ENCODE measurements at places on chromosomes 7 and 10.

GRCh38 chr10:74770400-74770799 lies 56.0 kb upstream of the KAT6B start:
- DNase-seq: no peak

- no peak for DNase-seq
These were observed 122.0 kb upstream of the HABP2 start for GRCh38 chr10:113430634-113431397.

GRCh38 chr7:148265896-148266295 lies 324.7 kb upstream of the C7orf33 start:
- DNase-seq: no peak

GRCh38 chr10:123018531-123018930 lies 9.7 kb downstream of the ACADSB start:
- DNase-seq: no peak

DNA sequence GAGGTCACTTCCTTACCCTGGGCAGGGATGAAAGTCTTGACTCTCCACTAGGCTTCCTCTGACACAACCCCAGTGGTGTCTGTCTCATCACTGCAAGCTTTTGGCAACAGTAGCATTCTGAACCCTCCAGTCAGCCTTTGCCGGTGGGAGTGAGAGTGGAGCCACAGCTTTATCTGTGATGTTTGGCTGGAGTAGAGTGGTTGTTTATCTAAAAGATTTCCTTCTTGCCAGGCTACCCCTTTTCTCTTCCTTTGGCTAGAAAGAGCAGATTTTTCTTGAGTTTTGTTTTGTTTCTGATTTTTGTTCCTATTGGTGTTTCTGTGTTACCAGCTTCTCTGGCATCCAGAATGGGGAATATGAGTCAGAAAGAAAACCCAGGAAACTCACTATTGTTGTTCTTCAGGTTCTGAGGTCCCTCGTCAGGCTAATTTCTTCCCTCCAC lies 98.9 kb upstream of the KIF5B start:
- no peak for DNase-seq

DNA sequence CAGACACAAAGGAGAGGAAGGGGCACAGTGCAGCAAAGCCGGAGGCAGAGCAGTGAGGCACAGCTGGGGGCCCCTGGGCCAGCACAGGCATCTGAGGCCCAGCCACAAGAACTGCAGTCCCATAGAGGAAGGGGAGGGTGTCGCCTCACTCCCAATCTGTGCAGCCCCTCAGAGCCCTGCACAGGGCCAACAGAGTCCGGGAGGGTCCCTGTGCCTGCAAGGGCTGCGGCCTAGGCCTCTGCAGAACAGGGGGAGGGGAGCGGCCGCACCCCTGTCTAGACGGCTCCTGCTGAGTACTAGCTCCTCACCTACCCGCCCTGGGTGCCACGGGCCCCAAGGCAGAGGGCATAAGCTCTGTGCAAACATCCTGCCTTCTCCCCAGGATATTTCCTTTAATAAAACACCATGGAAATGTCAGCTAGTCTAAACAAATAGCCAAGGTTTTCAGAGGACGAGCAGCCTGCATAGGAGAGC lies 32.4 kb upstream of the RET start:
- DNase-seq: no peak

- DNase-seq: peak; percentile 33
These were observed at the start of gene ITGB1 for GRCh38 chr10:32958085-32959005. Gene ITGB1, minus strand, starts transcription at chr10:32958230. Its CDS starts 22,672 bp downstream, at chr10:32935558.

GRCh38 chr10:79019441-79020014 lies 49.2 kb upstream of the ZMIZ1 start:
- no peak for DNase-seq

DNA sequence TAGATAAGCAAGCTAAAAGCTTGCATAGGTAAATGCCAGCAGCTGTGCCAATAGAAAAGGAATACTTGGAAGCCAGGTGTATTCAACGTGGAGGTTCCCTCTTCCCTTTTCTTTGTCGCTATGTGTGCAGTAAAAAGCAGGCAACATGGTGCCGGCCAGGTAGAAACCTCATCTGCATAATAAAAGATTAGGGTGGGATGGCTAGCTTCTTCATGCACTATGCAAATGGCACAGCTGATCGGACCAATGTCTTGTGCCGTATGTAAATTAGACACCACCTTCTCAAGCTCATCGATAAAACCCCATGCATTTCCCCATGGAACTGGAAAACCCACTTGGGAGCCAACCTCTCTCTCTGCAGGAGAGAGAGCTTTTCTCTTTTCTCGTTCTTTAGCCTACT lies 150.9 kb upstream of the FOXK1 start:
- no peak for DNase-seq

DNA sequence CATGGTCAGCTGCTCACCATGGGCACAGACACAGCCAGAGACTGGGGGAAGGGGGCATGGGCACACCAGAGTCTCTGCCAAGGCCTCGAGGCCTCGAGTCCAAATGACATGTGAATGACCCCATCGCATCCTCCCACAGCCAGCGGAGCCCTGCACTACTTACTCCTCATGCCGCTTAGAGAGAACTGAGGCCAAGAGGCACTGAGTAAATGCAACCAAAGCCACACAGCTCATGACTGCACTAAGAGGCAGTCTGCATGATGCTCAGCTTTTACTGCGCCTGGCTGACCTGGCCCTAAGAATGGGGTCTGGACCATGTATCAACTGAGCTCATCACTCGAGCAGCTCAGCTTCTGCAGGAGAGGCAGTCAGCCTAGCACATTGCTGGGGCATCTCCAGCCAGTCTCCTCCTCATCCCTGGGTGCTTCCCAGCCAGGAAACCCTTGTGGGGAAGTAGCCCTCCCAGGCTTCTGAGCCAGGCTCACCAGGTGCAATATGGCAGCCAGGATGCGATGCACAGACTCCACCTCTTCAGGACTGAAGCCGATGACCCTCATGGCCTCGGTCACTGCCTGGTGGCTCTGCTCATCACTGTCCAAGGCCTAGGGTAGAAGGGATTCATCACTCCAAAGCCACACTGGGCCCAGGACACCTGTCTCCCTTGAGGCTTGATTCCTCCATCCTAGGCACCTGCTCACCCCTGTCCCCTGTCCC lies 7.5 kb downstream of the MYO1G start:
- no peak for DNase-seq

- no peak for DNase-seq
These were observed 186.3 kb upstream of the KCTD7 start for GRCh38 chr7:66442385-66442784.

GRCh38 chr10:79065091-79065551 lies 3.6 kb upstream of the ZMIZ1 start:
- DNase-seq: no peak

DNA sequence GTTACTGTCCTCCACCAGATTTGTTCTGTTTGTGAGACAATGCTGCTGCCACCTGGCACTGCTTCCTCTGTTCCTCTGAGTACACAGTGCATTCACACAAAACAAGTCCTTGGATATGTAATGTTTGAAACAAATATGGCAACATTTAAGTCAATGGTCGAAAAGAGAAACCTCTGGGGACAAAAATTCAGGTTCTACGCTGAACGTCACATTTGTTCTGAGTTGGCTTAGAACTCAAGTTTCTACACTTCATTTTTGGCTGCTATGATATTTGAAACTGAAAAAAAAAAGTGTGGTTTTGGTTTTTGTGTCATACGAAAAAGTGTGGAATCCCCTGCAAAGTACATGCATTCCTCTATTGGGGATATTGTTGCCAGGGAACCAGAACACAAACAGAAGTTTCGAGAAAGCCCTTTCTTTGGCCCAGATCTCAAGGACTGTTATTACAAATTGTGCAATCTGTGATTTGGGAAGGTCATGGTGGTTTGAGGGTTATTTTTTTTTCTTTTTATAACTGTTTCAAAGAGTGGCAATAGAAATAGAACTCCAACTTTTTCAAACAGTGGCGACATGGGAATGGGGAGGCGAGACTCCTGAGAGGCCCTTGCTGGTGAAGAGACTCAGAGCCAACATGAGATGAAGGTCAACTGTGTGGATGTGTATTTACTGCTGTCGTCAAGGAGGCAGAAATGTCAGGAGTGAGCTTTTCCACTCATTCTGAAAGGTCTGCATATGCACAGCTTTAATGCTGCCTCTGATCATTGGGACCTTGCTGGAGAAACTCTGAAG lies 127.5 kb downstream of the CUBN start:
- no peak for DNase-seq

DNA sequence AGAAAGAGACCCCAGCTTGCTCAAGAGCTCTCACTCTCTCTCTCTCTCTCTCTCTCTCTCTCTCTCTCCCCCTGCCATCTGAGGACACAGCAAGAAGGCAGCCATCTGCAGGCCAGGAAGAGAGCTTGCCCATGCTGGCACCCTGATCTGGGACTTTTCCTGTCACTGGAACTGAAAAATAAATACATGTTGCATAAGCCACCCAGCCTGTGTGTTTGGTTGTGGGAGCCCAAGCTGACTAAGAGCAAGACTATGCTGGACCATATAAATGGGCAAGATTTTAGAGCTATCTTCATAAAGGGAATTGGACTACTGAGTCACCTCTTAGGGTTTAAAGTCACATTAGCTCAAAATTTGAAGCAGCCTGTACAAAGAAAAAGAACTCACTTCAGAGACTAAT lies 98.6 kb downstream of the SLC16A9 start:
- no peak for DNase-seq

DNA sequence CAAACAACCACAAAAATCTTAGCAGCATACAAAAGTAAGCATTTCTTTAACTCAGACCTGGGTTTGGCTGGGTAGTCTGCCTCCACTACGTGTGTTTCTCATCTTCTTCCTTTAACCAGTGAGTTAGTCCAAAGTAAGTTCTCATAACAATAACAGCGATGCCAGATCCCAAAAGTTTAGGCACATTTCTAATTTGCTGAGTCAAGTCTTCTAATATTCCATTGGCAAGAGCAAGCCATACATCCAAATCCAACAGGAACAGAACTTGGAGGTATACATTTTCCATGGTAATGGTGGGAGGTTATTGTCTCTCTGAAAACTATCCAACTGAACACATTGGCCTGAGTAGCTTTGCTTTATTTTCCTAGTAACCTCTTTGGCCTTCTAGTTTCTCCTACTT lies 115.7 kb upstream of the CNTNAP2 start:
- DNase-seq: no peak

- no peak for DNase-seq
These were observed 245.9 kb downstream of the SKAP2 start for GRCh38 chr7:26618449-26618848.

- DNase-seq: peak; percentile 24
These were observed 73.0 kb upstream of the BMPER start for GRCh38 chr7:33832271-33832721.

DNA sequence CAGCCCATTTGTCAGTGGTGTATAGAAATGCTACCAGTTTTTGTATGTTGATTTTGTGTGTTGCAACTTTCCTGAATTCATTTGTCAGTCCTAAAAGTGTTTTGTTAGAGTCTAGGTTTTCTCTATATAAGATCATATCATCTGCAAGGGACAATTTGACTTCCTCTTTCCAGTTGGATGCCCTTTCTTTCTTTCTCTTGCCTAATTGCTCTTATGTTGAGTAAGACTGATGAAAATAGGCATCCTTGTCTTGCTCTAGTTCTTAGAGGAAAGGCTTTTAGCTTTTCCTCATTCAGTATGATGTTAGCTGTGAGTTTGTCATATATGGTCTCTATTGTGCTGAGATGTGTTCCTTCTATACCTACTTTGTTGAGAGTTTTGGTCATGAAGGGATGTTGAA lies 161.7 kb upstream of the TPK1 start:
- no peak for DNase-seq

DNA sequence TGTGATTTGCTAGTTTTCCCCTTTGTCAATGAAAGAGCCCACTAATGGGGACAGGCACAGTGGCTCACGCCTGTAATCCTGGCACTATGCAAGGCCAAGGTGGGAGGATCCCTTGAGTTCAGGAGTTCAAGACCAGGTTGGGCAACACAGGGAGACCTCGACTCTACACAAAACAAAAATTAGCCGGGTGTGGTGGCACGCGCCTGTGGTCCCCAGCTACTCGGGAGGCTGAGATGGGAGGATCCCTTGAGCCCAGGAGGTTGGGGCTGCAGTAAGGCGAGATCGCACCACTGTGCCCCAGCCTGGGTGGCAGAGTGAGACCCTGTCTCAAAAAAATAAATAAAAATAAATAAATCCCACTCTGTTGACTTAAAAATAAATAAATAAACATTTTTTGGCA lies 5.1 kb downstream of the WIPI2 start:
- DNase-seq: no peak

GRCh38 chr10:2548071-2548470 lies 519.3 kb upstream of the PFKP start:
- DNase-seq: no peak

- DNase-seq: no peak
These were observed 74.1 kb downstream of the ITIH5 start for GRCh38 chr10:7592627-7593026.

DNA sequence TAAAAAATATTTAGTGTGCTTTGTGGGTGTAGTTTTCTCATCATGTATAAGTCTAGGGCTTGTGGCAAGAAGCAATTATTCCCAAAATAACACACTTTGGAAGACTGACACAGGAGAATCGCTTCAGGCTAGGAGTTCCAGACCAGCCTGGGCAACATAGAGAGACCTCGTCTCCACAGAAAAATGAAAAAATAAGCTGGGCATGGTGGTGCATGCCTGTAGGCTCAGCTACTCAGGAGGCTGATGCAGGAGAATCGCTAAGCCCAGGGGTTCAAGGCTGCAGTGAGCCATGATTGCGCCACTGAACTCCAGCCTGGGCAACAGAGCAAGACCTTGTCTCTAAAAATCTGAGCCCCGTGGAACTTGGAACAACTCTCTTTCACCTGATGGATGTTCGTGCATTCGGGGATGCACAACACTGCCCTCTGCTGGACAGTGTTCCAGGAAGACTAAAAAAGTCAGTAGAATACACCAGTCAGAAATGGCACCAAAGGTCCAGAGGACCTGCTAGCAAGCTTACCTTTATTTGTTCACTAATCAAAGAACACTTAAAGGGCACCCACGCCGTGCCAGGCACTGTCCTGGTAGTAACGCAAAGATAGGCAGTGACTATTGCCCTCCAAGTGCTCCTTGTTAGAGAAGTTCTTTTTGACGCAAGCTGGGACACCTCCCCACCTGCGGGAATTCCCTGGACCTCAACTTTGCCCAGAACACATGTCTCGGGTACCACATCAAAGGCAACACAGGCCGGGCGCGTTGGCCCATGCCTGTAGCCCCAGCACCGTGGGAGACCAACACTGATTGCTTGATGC lies 81.9 kb upstream of the CALN1 start:
- DNase-seq: peak; percentile 45

- DNase-seq: no peak
These were observed 432.9 kb upstream of the FOXK1 start for GRCh38 chr7:4249241-4249640.

- no peak for DNase-seq
These were observed 186.0 kb upstream of the AKR1E2 start for GRCh38 chr10:4639960-4640359.

- DNase-seq: no peak
These were observed 95.5 kb downstream of the TMEM26 start for GRCh38 chr10:61357687-61358086.

DNA sequence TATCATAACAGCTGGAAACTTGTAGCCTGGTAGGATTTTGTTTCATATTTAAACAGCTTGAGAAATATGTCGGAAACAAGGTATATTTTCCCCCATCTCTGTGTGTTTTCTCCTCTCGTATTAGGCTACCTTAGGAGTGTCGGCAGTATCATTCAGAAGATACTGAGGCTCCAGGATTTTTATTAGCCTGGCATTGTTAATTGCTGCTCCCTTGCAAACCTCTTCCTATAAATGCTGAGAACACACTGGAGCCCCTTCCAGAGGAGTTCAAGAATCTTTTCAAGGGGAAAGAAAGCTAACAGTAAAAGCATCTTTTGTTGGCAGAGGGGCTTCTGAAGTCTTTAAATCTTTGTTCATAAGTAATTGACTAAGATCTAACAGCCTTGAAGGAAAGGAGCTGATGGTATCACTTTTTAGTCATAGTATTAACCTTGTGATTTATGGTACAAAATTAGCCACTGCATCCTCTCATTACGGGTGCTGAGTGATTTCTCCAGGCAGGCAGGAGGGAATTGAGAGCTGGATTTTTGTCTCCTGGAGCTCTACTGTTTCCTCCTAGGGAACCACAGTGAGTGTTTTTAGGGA lies 998.7 kb downstream of the LRMDA start:
- DNase-seq: no peak
